Progenitor cell of endocrine pancreas (in vitro differentiated cells): ENCODE measurements at places on chromosomes 4 and X. TPM values are rescaled to one million over a fixed set of nuclear protein-coding genes. Genes with fewer than 3 reads are reported as not detected.

The RS1 gene
- not detected in 2 replicates for total RNA-seq

The MAMLD1 gene
- 4.4 TPM in 2 replicates for total RNA-seq

The SAGE1 gene
- total RNA-seq = not detected in 2 replicates

The TCEAL5 gene
- not detected in 2 replicates for total RNA-seq

The RBM46 gene
- total RNA-seq = 0.62 and 0.98 TPM in 2 replicates

The CT45A10 gene
- not detected in 2 replicates for total RNA-seq

The RTL3 gene
- total RNA-seq = not detected in 2 replicates

The ITIH6 gene
- total RNA-seq = not detected in 2 replicates

The FRG2 gene
- not detected in 2 replicates for total RNA-seq

The MAGEB17 gene
- 0.19 and 0.27 TPM in 2 replicates for total RNA-seq

The GUCY1B1 gene
- 1.5 and 1.9 TPM in 2 replicates for total RNA-seq

The SPANXA2 gene
- not detected in 2 replicates for total RNA-seq

The GAGE13 gene
- not detected in 2 replicates for total RNA-seq

DNA sequence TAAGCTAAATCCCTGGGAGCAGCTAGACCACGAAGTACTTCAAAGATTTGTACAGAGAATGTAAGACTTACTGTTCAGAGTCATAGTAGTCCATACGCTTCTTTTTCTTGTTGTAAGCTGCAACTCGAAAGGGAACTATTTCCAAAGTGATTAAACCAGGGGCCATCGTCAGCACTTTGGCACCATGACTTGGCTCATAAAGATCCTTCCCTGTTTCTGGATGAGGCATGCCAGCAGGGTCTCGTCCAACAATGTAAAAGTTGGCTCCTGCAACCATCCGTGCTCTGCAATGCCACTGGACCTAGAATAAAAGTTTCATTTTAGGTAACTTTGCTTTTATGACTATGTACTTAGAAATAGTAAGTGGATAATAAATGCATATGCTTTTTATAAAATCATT, 88.5 kb downstream of the PAPSS1 start:
- no peak for DNase-seq

DNA sequence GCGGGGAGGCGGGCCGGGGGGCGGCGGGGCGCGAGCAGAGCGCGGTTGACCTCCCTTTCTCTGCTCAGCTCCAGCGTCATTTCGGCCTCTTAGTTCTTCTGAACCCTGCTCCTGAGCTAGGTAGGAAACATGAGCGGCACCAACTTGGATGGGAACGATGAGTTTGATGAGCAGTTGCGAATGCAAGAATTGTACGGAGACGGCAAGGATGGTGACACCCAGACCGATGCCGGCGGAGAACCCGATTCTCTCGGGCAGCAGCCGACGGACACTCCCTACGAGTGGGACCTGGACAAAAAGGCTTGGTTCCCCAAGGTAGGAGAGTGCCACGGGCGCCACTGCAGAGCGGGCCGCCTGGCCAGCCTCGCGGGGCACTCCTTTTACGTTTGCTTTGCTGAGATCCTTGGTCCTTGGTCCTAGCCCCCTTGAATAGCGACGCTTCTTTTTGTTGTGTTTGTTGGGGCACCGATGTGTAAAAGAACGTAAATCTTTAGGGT, at the start of gene HTATSF1:
Gene HTATSF1, plus strand, starts transcription at position 37 of the 497 bp plus-strand sequence. Its CDS starts 93 bp downstream, at position 130.
- DNase-seq = no peak

- DNase-seq = no peak
Measured at GRCh38 chr4:181933471-181933870, 309.7 kb upstream of the TENM3 start.

- no peak for DNase-seq
Measured at GRCh38 chr4:25109511-25109910, 50.7 kb downstream of the SEPSECS start.

GRCh38 chr4:147103403-147103946, 157.8 kb upstream of the TTC29 start:
- no peak for DNase-seq

GRCh38 chr4:166308647-166309046, 435.6 kb downstream of the TLL1 start:
- no peak for DNase-seq

GRCh38 chrX:69285881-69286564, 120.8 kb upstream of the PJA1 start:
- DNase-seq = peak; percentile 54

- DNase-seq = no peak
Measured at GRCh38 chr4:87819281-87819919, 13.4 kb upstream of the MEPE start.

DNA sequence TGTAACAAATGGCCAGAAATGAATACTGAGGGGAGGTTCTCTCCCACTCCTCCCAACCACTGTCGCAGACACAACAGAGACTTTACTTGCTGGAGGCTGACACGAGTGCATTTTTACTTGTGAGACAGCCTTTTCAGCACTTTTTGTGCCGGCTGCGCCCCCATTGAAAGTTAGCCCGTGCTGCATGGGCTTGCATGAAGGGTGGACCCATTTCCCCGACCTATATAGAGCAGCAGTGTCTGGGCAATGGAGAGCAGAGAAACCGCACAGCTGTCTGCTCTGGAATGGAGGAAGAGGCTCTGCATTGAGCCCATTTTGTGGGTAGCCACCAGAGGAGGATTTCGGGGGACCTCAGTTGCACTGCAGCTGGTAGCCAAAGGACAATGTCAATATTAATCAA, 208.8 kb downstream of the UGT8 start:
- DNase-seq = no peak

DNA sequence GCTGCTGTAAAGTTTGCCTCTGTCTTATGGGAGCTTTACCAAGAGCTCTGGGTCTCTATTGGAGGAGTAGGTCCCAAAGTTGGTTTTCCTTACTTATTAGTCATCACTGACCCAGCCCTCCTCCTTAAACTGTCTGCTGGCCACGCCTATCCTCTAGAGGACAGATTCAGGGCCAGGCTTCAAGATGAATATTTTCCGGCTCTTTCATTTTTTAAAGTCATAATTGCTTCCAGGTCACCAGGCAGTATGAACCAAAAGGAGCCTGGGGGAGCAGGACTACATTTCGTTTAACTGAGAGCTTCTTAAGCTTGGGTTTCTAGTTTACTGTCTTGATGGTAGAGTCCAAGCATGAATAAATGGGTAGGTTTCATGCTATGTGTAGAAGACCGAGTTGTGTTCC, 13.7 kb downstream of the BCORL1 start:
- DNase-seq = no peak

DNA sequence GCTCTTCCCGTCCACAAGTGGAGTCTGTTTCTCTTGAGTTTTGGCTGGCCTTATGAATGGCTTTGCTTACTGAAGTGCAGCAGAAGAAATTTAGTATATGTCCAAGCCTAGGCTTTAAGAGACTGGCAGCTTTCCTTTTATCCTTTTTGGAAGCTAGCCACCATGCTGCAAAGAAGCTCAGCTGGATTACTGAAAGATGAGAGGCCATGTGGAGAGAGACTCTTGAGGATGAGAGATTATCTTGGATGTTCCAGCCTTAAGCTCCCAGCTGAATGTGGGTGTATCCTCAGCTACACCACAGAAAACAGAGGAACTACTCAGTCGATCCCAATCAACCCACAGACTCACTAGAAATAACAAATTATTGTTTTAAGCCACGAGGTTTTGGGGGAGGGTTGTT, 12.5 kb downstream of the CCNG2 start:
- no peak for DNase-seq

DNA sequence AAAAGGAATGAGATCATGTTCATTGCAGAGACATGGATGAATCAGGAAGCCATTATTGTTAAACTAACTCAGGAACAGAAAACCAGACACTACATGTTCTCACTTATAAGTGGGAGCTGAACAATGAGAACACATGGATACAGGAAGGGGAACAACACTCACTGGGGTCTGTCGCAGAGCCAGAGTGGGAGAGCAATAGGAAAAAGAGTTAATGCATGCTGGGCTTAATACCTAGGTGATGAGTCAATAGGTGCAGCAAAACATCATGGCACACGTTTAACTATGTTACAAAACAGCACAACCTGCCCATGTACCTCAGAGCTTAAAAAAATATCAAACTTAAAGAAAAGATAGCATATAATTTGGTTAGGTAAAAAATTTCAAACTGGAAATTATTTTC, 281.4 kb downstream of the PABPC4L start:
- no peak for DNase-seq

DNA sequence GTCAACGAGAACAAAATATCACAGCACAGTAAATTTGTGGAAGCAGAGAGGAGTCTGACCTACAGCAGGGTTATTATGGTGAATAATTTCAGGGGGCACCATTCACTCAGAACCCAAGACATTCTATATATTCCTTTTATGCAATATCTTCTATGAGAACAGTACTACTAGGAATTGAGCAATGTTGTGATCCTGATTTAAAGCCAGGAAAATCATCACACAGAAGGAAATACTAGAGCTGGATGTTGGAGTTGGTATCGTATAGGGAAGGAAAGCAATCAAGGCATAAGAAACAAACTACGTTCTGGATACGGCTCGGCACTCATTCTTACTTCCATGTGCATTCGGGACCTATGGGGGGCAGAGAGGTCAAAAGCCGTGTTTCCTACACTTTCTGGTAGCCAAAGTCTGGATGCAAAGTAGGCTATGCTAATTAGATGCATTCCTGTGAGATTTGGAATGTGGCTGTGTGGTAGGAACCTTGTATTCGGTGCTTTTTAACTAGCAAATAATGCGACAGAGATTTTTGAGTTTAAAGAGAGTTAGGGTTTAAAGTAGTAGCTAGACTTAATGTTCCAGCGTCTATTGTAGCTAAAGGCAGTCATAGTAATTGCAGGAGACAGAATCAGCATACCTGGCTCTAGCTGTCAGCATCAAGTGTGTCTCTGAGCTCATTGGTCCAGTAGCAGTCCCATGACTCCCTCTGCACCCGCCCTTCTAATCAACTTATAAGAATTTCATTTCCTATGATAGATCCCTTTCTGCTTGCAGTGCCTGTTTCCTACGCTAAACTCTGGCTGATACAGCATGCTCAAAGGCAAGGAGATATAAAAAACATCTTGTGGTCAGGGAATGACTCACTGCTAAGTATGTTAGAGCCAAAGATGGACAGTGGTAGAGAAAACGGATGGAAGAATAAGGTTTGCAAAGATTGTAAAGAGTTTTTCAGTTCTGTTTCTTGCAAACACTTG, 43.3 kb upstream of the PDGFC start:
- no peak for DNase-seq

DNA sequence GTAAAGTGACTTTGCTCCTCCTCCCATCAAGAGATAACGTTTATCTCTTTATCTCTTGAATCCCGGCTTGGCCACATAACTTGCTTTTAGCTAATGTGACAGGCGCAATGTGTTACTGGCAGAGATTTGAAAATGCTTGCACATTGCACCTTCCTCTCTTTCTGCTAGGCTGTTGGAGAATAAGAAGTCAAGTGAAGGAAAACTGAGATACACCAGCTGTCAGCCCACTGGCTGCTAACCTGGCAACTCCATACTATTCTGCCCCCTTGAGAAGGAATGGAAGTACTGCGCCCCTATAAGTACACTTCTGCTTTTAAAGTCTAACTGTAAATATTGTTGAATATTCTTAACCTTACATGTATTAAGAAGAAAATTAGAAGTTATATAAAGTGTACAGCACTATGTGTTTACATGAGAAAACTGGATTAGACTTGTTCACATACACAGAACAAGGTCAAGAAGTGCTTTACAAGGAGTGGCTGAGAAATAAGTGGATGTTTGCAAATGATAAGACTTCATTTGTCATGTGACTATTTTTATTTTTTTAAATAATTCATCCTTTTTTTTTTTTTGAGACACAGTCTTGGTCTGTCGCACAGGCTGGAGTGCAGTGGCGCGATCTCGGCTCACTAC, 424.5 kb upstream of the CTSO start:
- DNase-seq = no peak

DNA sequence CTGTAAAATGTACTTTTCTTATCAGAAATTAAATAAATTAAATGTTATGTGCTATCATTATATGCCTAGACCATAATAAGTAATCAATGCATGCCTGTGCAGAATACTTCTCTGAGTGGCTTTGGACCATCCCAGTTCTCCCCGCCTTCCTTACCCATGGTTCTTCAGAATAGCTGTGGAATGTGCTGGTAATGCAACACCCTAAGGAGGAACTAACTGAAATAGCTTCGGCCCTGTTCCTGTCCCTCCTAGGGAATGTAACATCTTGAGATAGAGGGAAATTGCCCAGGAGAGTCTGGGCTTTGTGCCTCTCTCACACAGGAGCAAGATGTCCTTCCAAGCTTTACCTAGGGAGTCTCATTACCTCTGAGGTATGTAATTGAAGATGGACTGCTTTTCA, 693.6 kb upstream of the HS3ST1 start:
- no peak for DNase-seq

DNA sequence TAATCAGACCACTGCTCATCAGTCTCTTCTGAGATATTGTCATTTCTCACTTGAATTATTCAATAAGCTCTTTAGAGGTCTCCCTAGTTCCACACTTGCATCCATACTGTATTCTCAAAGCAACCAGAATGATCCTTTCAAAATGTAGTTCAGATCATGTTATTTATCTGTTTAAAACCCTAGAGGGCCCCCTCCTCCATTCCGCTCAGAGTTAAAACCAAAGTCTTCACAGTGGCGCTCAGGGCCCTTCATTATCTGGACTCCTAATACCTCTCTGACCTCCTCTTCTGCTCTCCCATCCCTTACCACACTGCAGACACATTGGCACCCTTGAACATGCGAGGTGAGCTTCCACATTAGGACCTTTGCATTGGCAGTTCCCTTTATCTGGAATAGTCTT, 32.7 kb upstream of the HPGDS start:
- DNase-seq = no peak
